Kidney capillary endothelial cell (primary cell): ENCODE measurements at places on chromosomes 11 and 22.

DNA sequence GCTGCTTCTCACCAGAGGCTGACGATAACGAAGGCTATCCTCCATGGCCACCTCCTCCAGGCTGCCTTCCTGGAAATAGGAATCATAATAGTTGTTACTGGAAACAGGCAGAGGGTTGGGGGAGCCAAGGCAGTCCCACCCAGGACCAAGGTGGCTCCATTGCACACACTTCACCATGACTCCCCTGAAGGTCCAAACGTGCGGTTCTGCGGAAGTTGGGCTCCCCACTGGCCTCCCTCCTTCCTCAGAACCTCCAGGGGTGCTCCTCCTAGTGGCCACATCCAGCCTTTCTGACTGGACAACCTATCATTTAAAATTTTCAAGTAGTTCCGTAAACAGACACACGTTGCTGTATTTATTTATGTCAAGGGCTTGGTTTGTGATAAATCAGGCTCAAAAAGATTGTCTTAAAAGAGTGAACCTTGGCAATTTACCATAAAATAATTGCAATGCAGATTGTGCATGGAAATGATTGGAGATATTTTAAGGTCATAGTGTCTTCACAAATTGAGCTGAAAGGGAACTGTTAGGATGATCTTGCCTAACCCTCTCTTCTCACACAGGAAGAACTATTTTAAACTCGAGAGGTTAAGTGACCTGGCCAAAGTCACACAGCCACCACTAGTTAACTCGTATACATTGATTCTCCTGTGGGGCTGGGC, 1.4 kb upstream of the TCN2 start:
- DNase-seq = peak; percentile 51

DNA sequence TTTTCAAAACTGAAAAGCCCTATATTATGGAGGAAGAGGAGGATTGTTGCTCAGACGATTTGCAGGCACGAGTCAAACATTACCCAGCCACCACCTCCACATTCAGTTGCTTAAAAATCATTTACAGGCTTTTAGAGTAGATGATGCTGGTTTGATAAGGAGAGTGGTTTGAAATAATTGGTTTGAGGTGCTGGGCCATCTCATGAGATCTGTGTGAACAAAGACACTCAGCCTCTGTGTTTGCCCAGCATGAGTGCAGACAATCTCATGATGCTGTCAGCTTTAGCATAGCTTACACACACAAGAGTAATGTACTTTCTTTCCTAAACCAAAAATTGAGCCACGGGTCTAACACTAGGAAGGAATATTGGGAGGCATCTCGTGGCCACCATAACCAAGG, 4.3 kb downstream of the SLC43A3 start:
- DNase-seq = no peak

DNA sequence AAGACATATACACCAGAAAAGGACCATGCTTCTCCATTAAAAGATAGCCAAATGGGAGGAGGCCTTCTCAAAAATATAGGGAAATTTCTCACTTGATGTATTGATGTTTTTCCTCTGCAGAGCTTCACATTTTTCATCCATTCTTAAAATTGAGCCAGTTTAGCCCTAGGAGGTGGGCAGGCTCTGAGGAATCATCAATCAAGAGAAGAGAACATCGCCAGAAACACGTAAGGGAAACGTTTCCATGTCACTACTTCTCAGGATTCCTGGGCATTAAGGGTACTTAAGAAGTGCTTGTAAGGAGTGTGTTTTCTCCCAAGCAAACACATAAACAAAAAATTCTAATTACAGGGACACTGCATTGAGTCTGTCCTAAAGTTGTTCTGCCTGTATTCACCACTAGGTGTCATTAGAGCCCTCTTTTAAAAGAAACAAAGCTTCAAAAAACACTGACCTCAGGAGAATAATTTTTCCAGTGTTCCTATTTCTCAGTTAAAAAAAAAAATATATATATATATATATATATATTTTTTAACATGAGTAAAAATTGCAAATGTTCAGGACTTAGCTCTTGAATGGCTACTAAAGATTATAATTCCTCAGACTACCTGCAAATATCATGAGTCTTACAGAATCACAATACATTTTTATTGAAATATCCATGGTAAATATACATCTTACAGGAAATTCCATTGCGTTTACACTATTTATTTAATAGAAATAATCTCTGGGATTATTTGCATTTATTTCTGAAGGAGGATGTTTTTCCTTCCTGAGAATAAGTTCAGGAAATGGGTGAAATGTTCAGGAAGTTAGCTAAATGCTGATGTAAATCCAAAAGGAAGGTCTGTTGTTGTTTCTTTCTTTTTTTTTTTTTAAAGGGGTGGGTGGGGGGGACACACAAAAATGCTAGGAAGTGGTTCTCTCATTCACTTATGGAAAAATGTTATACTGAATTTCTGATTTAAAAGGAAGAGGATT, 16.0 kb downstream of the FZD4 start:
- no peak for DNase-seq

DNA sequence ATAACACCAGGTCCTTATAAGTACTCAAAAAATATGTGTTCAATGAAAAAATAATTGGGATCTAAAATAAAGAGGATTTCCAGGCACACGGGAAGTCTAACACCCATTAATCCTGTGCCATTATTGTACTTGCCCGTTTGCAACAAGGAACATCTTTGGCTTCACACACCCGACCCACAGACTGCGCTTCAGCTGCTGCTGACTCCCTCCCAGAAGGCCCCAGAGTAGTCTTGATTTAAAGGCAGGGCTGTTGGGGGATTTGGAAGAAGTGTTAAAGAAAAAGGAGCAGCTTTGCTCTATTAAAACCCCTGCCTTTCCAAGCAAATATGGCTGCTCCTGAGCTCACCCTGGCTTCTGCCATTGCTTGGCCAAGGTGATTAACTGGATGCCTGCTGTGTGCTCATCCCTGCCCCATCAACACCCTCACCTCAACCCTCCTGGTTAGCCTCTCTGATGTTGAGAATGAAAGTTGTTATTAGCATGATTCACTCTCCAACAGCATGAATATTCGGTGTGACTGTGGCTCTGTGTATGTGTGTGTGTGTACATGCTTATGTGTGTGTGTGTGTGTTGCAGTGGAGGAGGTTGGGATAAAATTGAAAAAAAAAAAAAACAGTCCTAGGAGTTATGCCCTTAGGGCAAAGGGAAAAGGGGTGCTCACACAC, 76.1 kb downstream of the KIRREL3 start:
- DNase-seq = no peak

- DNase-seq = no peak
These were observed 27.4 kb downstream of the IGLL5 start for GRCh38 chr22:22914726-22915669.

DNA sequence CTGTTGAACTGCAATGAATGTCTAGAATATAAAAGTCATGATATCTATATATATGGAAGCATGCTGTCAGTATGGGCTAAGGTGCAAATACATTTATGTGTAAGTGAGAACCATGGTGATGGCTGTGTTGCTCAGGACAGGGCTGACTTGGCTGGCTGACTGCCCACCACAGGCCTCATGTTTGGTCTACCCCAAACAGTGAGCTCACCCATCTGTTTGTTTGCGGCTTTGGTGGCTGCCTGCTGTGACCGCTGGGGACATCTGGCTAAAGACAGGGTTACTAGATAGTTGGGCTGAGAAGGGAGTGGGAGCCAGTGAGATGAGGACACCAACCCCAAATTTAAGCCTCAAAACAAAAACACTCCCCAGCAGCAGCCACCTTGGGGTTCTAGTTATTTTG, 6.3 kb downstream of the CD44 start:
- DNase-seq = no peak

DNA sequence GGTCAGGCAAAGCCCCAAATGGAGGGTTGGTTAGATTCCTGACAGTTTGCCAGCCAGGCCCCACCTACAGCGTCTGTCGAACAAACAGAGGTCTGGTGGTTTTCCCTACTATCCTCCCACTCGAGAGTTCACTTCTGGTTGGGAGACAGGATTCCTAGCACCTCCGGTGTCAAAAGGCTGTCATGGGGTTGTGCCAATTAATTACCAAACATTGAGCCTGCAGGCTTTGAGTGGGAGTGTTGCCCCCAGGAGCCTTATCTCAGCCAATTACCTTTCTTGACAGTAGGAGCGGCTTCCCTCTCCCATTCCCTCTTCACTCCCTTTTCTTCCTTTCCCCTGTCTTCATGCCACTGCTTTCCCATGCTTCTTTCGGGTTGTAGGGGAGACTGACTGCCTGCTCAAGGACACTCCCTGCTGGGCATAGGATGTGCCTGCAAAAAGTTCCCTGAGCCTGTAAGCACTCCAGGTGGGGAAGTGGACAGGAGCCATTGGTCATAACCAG, 4.7 kb upstream of the TTC36 start:
- peak; percentile 11 for DNase-seq

DNA sequence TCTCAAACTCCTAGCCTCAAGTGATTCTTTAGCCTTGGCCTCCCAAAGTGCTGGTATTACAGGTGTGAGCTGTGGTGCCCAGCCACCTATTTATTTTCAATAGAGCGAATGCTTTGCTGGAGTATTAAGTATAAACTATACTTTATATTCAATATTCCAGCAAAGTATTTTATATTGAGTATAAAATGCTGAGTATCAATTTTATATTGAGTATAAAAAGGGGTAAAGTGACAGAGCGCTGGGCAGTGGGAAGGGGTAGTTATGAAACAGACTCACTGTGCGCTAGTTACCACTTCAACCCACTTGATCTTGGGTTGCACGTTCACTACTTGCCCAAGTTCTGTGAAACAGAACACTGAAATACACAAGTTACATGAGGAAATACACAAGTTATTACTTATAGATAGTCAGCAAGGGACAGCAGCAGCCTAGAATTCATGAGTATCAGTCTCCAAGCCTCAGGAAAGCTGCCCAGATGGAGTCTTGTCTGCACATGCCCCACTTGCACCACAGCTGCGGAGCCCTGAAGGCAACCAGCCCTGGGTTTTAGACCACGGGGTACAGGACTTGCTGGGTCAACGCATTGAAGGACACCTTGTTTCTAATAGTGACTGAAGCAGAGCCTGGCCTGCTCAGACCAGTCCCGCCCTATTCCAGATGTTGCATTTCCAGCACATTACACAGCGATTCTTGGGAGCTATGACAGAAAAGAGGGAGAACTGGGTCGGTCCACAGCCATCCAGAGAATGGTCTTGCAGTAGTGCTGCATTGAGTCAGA, 51.6 kb upstream of the SYT13 start:
- DNase-seq = no peak
